ENCODE measurements at places on chromosomes 5 and 9.

GRCh38 chr5:59759600-59760351 lies 133.8 kb downstream of the PDE4D start:
- peak; percentile 76 for DNase-seq

- DNase-seq = no peak
These were observed at the start of gene IRX2 for GRCh38 chr5:2751592-2752021. Gene IRX2, minus strand, starts transcription at chr5:2751677. Its CDS starts 264 bp downstream, at chr5:2751413.

DNA sequence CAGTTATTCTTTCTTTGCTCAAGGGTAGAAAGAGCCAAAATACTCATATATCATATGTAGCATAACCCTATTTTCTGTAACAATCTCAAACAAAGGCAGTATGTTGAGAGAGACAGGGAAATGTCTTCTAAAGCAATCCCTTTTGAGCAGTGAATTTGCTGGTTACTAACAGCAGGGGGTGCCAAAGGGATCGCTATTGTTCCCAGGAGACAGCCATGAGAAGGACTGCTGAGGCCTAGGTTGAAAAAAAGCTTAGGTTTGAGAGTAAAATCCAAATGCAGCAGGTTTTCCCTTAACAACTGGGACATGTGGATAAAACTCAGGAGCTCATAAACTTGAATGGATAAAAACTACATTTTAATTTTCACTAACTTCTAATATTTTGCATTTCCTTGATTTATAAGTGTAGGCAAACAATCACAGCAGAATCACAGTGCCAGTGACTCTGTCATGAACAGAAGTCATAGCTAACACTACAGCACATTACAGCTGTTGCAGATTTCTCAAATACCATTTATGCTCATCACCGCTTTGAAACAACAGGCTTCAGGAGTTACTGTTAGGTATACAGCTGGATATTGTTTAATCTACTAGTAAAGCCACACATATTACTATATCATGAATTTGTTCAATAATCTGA lies 148.4 kb downstream of the MAPKAP1 start:
- DNase-seq = peak; percentile 56

- no peak for DNase-seq
These were observed 1.9 kb upstream of the IDNK start for GRCh38 chr9:83620841-83621636.

DNA sequence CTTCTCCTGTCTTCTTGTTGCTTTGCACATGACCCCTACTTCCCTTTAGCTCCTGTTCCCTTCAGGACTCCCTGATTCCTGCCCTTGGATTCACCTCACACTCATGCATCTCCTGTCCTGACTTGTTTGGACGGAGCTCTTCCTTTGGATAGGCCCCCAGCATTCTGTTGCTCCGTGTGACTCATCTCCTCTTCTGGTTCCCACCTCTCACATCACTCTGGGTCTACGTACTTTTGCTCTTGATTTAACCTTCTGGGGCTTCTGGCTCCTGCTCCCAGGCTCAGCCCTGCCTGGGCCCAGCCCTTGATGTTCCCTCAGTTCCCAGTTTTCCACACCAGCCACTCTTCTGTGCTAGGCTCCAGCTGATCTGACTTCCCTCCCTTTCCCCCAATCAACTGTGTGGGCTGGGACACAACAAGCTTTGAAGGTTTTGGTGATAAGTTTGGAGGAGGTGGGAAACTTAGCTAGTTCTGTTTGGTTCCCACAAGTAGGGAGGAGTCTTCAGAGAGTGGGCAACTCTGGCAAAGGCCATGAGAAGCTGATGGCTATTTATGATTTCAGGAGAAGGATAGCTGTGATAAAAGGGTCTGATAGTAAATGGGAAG lies 331.5 kb downstream of the ARHGEF28 start:
- DNase-seq = no peak

DNA sequence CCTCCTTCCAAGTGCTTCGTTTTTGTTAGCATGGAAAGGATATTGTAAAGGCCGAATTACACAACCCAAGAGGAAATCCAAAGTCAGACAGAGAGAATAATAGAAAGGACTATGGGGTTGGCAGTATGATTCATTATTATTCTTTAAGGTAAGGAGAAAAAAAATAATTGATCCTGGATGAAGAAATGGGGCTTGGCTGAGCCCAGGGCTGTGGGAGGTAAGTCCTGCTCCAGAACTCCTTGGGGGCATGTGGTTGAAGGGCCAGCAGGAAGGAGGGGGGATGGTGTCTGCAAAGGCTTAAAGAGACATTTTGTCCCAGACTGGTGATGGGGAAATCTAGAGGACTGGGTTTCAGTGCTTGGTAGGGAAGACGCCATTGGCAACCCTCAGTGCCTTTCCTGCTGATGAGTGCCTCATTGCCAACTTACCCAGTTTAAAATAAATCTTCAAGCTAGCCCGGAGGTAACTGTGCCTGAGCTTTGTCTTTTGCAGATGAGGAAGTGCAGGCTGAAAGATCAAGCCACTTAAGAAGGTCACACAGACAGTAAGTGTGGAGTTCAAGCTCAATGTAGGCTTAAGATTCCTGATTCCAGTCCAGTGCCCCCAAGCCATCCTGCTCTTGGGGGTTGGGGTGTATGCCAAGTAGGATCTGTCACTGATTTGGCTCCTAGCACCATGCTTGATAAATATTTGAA lies 30.2 kb downstream of the FOXI1 start:
- DNase-seq = peak; percentile 83

DNA sequence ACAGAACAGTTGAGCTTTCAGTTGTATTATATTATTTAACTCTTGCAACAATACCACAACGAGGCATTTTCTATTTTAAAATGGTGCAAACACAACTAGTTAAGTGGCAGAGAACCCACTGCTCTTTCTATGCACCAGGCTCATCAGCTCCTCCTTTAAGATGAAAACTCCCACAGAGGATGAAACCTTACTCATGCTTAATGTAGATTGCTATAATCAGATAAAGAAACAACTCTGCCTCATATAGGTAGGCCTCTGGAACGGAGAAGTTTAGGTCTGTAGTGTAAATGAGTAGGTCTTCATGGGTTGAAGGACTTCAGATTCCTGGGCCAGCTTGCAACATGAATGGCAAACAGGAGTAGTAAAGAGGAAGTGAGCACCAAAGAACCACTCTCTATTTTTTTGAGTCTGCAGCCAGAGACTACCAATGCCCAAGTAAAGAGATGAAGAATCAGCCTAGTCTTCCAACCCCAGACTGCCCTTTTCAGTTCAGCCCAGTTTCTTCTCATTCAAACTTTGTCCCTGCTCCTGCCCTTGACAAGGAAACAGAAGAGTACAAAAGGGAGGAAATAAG lies 33.9 kb downstream of the HACD4 start:
- DNase-seq = no peak

DNA sequence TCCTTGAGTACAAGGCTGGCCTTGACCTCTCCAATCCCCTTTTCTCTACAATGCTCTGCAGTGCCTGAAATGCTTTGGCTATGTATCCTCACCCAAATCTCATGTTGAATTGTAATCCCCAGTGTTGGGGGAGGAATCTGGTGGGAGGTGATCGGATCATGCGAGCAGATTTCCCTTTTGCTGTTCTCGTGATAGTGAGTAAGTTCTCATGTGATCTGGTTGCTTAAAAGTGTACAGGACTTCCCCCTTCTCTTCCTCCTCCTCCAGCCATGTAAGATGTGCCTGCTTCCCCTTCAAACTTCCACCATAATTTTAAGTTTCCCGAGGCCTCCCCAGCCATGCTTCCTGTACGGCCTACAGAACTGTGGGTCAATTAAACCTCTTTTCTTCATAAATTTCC lies 28.5 kb upstream of the AKNA start:
- DNase-seq = no peak

DNA sequence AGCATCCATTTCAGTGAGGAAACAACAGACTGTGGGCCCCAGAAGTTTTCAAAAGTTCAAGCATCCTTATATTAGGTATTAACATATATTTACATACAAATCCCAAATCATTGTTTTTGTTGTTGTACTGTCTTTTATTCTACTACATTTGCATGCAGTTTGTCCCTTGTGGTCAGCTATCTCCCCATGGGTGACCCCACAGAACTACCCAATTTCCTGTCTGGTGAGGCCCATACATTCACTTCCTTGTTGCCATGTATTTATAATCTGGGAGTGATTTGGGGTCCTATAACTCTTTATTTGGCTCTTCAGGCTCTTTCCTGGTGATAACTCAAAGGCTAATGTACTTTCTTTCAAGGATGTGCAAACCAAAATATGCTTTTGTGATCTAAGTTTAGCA lies 3.3 kb upstream of the CD180 start:
- no peak for DNase-seq

DNA sequence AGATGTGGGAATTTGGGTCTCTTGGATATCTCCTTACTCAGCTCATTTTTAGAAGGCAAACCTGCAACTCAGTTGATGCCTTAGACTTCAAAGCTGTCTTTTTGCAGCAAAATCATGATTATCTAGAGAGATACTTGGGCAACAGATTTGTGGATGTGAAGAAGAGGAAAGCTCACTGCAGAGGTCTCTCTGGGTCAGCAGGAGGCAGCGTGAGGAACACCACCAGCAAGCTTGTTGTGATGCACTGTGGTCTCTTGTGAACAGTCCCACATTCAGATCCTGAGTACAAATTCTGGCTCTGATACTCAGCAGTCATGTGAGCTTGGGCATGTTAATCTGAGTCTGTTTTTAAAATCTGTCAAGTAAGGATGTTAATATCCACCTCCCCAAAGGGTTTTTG lies 26.3 kb upstream of the DMRT3 start:
- no peak for DNase-seq

DNA sequence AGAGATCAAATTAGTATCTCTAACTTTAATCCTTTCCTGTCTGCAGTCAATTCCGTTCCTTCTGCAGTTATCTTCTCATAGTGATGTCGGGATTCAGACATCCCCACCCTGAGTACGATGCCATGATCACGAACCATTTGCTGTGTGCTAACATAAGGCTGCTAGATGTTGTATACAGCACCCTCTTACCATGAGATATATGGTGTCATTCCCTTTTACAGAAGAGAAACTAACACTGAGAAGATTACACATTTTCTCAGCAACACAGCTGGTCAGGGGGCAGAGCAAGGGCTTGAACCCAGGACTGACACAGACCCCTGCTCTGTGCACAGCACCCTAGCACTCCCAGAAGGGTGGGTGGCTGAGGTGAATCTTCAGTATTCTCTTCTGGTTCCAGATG lies 46.9 kb upstream of the HSD17B4 start:
- DNase-seq = no peak

DNA sequence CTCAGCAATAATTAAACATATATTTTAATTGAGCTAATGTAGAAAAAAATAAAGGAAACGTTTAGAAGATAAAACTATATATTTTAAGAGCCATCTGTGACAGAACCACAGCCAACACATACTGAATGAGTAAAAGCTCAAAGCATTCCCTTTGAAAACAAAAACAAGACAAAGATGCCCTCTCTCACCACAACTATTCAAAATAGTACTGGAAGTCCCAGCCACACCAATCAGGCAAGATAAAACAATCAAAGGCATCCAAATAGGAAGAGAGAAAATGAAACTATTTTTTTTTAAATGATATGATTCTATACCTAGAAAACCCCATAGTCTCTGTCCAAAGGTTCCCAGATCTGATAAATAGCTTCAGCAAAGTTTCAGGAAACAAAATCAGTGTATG lies 262.0 kb downstream of the HTR1A start:
- no peak for DNase-seq

DNA sequence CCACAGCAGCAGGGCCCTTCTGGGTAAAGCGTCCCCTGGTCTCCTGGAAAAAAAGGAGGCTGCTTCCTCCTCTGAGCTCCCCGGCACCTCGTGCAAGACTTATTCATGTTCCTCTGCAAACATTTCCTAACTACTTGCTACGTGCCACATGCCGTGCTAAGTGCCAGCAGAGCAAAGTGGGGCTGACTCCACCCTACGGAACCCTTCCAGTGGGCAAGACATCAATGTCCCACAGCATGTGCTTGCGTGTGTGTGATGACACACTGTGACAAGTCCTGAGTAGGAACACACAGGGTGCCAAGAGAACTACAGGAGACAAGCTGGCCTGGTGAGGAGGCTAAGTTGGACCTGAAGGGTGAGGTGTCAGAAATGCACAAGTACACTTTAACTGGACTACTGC lies 57.4 kb downstream of the SEMA4D start:
- DNase-seq = no peak

DNA sequence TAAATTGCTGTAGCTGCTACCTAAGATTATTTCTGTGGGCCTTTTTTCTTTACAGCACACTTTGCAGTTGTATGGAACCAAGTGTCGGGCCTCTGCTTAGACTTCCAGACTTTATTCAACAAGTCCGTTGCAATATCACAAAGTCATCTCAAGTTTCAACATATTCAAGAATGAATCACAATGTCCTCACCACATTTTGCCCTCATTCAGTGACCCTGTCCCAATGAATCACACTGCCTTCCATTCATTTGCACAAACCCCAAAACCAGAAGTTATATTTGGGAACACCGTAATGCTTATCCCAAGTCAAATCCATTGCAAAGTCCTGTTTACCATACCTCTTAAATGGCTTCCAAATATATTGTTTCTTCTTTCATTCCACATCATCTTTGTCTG lies 439.6 kb downstream of the CSNK1G3 start:
- no peak for DNase-seq

DNA sequence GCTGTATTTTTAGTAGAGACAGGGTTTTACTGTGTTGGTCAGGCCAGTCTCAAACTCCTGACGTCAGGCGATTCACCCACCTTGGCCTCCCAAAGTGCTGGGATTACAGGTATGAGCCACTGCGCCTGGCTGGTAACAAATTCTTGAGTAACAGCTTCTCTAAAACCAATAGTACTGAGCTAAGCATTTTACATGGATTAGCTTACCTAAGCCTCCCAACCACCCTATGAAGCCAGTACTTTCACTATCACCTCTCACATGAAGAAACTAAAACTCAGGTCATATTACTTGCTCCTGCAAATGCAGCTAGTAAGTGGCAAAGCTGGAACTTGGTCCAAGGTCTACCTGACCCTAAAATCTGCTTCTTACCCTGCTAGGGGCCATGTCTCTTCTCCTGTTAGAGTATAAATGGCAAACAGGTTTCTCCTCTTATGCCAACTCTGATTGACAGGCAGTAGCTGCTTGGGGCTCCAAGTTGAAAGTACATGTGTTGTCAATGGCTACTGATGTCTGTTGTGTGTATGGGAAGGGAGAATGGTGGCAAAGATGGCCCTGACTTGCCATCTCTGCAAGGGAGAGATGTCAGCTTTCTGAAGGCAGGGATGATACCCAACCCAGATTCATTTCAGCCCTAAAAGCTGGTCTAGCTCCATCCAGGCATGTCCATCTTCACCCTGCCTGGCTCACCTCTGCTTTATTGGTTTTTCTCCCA lies 4.0 kb downstream of the PHF19 start:
- no peak for DNase-seq

DNA sequence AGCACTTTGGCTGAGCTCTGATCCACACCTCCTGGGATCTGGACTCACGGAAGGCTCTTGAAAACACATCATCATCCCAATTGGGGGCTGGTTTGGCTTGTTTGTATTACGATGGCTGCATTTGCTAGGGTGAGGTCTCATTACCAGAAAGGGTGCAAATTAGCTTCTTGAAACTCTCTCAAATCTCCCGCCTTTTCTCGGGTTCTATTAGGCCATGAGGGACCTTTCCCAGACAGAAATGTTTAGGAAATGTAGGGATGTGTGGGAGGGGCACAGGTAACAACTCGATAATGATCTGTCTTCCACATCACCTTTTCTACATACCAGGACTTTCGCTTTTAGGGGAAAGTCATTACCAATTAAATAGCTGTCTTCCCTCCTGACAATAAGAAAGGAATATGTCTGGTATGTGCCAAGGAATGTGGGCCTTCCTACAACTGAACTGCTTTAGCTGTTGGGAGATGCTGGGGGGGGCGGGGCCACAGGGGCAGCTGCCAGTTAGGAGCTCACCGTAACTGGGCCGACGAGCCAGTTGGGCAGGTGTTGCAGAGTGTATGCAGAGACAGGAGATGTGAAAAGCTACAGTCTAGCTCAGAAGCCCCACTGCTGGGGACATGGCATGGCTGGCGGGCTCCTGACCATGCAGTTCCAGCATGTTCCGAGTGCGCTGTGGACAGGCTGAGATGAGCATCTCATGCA lies 71.2 kb downstream of the AK8 start:
- DNase-seq = peak; percentile 83

Measured in PC-9 (cell line).